Type B pancreatic cell (in vitro differentiated cells): ENCODE measurements at places on chromosomes 1 and 21. TPM values are rescaled to one million over a fixed set of nuclear protein-coding genes. Genes with fewer than 3 reads are reported as not detected.

DNA sequence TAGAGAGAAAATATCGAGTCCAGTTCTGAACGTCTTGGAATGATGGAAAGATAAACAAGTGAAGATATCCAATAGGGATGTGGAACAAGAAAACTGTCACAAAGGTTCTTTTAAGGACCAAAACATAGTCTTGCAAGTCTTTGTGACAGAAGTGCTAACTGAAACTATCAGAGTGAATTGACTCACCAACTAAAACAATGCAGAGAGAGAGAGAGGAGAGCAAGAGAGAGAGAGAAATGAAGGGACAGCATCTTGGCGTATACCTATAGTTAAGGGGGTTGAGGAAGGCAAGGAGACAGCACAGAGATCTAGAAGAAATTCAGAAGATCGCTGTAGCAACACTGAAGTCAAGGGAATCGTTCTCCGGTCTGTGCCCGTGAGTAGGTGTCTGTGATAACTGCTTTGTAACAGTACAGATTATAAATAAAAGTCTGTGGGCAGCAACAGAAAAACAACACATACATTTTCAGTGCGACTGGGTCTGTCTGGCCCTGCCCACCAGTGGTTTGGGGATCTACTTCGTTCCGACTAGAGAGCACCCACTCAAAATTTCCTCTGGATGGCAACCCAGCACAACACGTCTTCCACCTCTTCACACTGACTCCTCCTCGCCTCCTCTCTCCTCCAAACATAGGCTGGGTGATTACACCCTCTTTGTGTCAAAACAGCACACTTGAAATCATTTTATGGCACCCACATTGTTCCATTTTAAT is 4.8 kb upstream of the COA6 start:
- DNase-seq, result no peak

DNA sequence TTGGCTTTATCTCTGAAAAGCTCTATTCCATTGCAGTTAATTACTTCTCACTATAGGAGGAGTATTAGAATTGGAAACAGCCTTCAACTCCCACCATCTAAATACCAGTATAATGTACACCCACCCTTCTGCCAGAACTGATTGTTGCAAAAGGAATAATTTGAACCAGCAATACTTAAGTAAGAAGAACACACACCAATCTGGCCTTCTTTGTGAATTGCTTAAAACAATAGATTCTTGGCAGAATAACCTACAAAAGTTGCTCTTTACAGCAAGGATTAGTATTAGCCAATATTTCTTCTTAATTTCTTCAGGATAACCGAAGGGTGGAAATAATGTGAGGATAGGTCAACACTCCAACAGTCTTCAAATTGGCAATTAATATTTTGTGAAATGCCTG is 54.9 kb upstream of the ADAMTS5 start:
- no peak for DNase-seq

KCNJ15 gene
- 3.9 and 4.9 TPM in 2 replicates for total RNA-seq

DNA sequence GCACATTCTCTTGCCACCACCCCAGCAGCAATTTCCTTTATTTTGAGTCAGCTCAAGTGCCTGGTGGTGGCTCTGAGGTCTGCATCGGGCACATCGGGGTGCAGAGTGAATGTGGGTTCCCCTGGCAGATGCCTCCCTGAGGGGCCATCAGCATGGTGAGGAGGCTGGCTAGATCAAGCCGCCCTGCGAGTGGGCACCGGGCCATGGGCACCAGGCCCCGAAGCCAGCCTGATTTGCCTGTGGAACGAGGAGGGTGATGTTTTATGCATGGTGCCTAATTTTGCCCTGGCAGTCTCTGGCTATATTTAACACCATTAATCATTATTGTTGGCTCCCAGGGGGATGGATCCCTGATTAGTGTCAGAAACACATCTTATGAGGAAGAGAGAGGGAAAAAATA is 36.3 kb downstream of the ACTL8 start:
- DNase-seq, result no peak

PLA2G2D gene
- not detected in 2 replicates for total RNA-seq

DNA sequence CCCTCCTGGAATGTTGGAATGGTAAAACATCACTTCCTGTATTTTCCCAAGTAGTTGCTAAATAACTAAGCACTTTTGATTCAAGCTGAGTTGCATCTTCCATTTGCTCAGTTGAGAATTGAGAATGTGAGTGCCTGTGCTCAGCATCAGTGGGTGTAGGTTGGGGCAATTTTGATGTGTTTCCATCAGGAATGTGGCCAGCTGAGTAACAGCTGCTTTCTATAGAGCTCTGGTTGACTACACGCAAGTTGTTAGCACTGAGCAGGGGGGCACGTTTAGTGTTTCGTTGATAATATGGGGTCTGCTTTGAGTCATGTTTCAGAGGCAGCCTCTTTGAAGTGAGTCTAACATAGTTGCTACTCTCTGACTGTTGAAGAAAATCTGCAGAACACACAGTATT is 41.5 kb downstream of the LRRC53 start:
- no peak for DNase-seq

DNA sequence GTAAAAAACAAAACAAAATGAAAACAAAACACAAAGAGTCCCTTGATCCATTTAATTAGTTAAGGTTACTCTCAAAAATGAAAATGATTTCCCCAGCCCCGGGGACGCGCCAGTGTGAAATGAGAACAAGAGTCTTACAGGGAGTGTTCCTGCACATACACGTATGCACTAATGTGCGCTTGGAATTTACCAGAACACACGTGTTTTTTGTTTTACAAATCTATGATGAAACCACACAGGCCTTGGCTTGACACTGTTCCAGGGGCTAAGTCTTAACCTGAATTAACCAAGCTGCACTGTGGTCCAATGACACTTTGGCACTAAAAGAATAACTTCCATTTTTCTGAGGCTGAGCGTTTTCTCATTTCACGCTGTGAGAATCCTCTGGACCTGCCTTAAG is 63.7 kb downstream of the SLC45A1 start:
- DNase-seq, result no peak

TSPAN1 gene
- 22.2 and 27.6 TPM in 2 replicates for total RNA-seq

DNA sequence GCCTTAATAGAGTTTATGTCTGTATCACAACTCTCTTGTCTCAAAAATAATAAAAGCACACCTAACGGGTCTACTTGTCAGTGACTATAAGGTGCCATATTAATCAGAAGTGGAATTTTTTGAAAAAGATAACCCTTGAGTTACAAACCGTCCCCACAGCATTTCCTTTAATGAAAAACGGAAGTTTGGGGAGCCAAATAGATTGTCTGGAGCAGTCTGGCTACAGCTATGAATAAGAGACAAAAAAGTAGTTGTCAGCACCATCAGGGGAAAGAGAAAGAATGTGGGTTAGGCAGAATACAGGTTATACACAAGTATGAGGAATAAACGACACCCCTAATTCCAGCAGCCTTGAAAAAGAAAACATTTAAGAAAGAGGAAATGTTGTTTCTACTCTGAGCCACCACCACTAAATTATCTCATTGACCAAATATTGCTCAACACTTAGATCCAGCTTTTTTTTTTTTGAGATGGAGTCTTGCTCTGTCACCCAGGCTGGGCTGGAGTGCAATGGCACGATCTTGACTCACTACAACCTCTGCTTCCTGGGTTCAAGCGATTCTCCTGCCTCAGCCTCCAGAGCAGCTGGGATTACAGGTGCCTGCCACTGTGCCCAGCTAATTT is 29.4 kb upstream of the USP24 start:
- no peak for DNase-seq
